ENCODE measurements at places on chromosomes 13 and 19. TPM values are rescaled to one million over a fixed set of nuclear protein-coding genes. Genes with fewer than 3 reads are reported as not detected.

Gene CGB2
- total RNA-seq, result not detected

Gene LIN7B
- total RNA-seq, result 9.2 TPM

Gene ZNF101
- total RNA-seq, result 22.6 TPM

Gene TUBB4A
- 2.4 TPM for total RNA-seq

Gene NRTN
- total RNA-seq, result 2.4 TPM

Gene BAX
- 79.2 TPM for total RNA-seq

Gene MUC16
- total RNA-seq, result 0.07 TPM

Gene BORA
- total RNA-seq, result 52.0 TPM

Gene SYCN
- not detected for total RNA-seq

- no peak for DNase-seq
Measured at GRCh38 chr13:76672420-76672819, 213.8 kb downstream of the KCTD12 start.

DNA sequence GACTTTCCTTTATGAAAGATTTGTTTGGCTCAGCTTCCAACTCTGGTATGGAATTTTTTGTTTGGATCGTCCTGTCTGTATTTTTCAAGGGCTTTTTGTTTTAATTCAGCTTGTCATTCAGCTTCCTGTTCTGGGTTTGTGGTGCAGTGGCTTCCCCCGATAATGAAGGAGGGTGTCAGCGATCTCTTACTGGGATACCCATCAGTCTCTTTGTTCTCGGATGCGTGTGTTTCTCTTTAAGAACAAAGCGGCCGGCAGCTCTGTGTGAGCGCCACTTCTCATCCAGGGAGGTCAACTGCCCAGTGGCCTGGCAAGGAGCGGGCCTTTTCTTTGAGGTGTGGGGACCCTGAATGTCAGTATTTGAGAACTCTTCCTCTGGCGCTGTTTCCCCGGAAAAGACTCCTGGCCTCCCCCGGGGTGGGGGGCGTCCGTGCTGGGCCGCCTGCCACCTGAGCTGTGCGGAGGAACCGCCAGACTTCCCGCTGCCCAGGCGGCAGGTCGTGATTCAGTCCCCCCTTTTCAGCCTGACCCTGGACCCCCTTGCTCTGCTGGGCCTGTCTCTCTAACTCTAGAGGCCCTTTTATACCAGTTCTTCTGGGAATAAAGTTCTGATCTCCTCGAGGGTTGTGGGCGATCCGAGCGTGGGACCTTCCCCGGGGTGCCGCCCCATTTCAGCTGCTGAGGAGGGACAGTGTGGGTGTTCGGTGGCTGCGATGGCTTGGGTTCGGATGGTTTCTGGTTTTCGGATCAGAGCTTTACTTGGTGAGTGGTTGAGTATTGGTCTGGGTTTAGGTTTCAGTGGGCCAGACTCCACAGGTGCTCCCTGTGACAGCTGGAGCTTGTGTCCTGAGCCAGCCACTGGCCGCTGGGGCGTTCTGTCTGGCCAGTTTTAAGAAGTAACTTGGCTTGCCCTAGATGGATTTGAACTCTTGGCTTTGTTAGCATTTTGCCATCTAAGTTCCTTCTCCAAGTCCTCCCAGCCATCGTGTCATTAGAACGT is 3.4 kb downstream of the SF3A2 start:
- peak; percentile 90 for DNase-seq

GRCh38 chr13:27964741-27965323 is 4.3 kb downstream of the CDX2 start:
- DNase-seq, result no peak

GRCh38 chr13:113636266-113636963 is 21.6 kb downstream of the ATP4B start:
- DNase-seq, result no peak

- DNase-seq, result peak; percentile 59
Measured at GRCh38 chr19:29596885-29597525, 9.1 kb upstream of the POP4 start.

- DNase-seq, result no peak
Measured at GRCh38 chr13:100668408-100668807, 6.2 kb downstream of the TMTC4 start.

DNA sequence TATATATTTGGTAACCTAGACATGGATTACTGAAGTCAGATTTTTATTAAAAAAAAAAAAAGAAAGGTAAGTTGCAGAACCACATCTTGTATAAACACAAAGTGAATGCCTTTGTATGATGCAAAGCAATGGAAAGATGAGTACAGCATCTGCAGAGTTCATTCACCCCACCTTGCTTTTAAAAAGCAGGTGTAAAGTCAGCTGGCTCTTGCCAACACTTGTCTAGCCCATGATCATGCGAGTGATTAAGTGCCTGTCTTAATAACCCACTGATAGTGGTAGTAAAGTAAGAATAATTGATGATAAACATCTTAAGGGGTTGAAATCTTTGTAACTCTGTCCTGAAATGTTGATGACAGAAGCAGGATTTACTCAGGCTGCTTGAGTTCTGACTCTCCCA is 710.4 kb downstream of the EFNB2 start:
- no peak for DNase-seq

DNA sequence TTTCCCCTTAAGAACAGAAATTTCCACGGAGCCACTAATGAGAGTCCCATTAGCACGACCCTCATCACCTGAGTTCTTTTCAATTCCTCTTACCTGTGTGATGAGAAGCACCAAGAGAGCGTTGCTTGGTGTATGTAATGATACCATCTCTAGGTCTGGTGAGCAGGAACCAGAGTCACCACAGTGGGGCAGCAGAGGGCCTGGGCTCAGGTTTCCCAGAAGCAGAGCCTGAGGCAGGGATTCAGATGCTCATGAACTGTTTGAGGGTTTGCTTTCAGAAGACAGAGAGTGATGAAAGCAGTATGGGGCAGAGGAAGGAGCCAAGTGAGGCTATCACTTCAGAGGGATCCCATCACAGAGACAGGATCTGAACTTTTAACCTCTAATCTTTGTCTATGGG is 3.1 kb upstream of the PTPRH start:
- DNase-seq, result no peak

- peak; percentile 77 for DNase-seq
Measured at GRCh38 chr13:49669735-49670309, 21.5 kb downstream of the EBPL start.

- no peak for DNase-seq
Measured at GRCh38 chr13:94535775-94536174, 56.3 kb upstream of the DCT start.

DNA sequence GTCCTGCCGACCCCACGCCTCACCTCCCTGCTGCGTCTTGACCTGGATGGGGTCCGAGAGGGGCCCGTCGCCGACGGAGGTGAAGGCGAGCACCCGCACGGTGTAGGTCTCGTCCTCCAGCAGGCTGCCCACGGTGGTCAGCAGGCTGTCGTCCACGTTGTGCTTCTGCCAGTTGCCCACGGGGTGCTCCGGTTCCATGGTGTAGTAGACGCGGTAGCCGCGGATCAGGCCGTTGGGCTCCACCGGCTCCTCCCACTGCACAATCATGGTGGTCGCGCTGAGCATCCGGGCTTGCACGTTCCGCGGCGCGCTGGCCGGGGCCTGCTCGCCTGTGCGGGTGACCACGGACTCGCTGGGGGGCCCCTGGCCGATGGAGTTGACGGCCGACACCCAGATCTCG is 96.7 kb downstream of the PTPRS start:
- no peak for DNase-seq

- no peak for DNase-seq
Measured at GRCh38 chr13:110280231-110280813, 26.6 kb downstream of the COL4A1 start.

GRCh38 chr19:50266041-50266440 is 62.6 kb downstream of the MYH14 start:
- no peak for DNase-seq

DNA sequence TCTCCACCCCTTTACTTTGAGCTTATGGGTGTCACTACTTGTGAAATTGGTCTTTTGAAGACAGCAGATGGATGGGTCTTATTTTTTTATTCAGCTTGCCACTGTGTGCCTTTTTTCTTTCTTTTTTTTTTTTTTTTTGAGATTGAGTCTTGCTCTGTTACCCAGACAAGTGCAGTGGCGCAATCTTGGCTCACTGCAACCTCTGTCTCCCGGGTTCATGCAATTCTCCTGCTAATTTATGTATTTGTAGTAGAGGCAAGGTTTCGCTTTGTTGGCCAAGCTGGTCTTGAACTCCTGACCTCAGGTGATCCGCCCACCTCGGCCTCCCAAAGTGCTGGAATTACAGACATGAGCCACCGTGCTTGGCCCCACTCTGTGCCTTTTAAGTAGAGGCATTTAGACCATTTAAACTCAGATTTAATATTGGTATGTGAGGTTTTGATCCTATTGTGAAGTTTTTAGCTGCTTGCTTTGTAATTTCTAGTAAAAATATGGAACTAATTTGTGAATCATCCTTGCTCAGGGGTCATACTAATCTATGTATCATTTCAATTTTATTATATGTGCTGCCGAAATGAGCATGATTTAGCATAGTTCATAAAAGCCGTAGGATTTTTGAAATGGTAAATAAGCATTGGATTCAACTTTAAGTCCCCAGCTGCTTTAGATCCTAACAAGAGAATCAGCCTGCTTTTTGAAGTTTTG is 584.5 kb downstream of the SLITRK1 start:
- no peak for DNase-seq

DNA sequence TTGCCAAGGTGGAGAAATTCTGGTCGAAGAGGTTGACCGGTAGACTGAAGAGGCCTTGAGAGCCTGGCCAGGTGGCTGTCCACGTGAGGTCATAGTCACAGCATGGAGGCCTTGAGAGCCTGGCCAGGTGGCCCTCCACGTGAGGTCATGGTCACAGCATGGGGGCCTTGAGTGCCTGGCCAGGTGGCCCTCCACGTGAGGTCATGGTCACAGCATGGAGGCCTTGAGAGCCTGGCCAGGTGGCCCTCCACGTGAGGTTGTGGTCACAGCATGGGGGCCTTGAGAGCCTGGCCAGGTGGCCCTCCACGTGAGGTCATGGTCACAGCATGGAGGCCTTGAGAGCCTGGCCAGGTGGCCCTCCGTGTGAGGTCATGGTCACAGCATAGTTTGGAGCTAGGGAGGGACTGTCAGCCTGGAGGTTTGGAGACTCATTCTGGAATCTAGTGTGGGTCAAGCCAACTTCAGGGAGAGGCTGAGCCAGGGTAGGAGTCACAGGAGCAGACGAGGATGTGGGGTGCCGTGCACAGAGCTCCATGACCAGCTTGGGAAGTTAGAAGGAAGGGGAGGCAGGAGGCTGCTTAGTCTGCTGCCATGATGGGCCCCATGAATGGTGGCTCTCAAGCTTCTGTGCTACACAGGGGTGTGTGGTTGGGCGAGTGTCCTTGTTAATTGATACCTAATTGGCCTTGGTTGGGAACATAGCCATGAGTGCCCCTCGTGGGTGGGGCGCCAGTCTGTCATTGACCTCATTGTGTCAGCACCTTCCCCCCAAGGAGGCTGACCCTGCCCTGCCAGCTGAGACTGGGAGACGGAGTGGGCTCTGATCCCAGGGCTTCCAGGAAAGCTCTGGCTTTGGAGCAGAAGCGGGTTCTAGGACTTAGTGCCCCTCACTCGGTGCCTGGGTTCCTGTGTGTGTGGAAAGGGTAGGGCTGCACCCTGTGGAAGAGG is 4.0 kb downstream of the LENG9 start:
- no peak for DNase-seq
